ENCODE measurements at places on chromosomes 5 and 9.
A peak's percentile ranks its signal among the peaks of the same experiment; 100 is the strongest.

GRCh38 chr9:137191691-137192447 lies 3.4 kb downstream of the SSNA1 start:
- no peaks in the 10 kb centered on the region for H3K27me3 ChIP-seq
- no peak overlapping the region for H3K4me3 ChIP-seq
- DNase-seq: no peak
- H3K27ac ChIP-seq: no peak overlapping the region
- H3K36me3 ChIP-seq: peaks cover 6% of the 10 kb centered on the region
- H3K4me1 ChIP-seq: peaks cover 22% of the 10 kb centered on the region

- H3K4me1 ChIP-seq: peaks cover 2% of the 10 kb centered on the region
- DNase-seq: no peak
- H3K4me3 ChIP-seq: no peak overlapping the region
- H3K36me3 ChIP-seq: no peaks in the 10 kb centered on the region
Measured at GRCh38 chr5:65831276-65831675, 95.1 kb upstream of the ERBIN start.

GRCh38 chr5:58763390-58763789 lies 180.5 kb downstream of the RAB3C start:
- DNase-seq: no peak
- no peak overlapping the region for H3K27ac ChIP-seq
- no peaks in the 10 kb centered on the region for H3K36me3 ChIP-seq

- no peak for DNase-seq
- no peak overlapping the region for H3K4me3 ChIP-seq
Measured at GRCh38 chr9:94808926-94809700, 82.6 kb downstream of the AOPEP start.

- no peak overlapping the region for H3K27ac ChIP-seq
- H3K36me3 ChIP-seq: no peaks in the 10 kb centered on the region
- H3K4me1 ChIP-seq: no peaks in the 10 kb centered on the region
- no peaks in the 10 kb centered on the region for H3K27me3 ChIP-seq
- no peak overlapping the region for H3K4me3 ChIP-seq
Measured at GRCh38 chr9:79012561-79012960, 559.2 kb upstream of the TLE4 start.

DNA sequence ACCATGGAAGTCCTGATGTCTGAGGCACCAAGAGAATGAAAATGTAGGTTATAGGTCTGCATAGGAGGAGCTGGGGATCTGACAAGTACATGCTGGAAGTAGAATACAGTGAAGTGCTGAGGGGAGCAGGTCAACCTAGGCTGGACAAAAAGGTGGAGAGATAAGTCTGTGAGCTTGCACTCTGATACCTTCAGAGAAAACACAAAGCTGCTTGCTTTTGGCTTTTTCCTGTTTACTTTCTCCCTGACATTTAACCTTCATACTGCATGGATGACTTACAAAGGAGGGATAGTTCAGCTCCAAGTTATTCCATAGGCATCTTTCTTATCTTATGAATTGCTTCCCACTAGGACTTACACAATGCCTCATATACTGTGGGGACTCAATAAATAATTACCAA lies 256.7 kb upstream of the NREP start:
- DNase-seq: no peak
- no peak overlapping the region for H3K4me3 ChIP-seq
- H3K36me3 ChIP-seq: no peaks in the 10 kb centered on the region

DNA sequence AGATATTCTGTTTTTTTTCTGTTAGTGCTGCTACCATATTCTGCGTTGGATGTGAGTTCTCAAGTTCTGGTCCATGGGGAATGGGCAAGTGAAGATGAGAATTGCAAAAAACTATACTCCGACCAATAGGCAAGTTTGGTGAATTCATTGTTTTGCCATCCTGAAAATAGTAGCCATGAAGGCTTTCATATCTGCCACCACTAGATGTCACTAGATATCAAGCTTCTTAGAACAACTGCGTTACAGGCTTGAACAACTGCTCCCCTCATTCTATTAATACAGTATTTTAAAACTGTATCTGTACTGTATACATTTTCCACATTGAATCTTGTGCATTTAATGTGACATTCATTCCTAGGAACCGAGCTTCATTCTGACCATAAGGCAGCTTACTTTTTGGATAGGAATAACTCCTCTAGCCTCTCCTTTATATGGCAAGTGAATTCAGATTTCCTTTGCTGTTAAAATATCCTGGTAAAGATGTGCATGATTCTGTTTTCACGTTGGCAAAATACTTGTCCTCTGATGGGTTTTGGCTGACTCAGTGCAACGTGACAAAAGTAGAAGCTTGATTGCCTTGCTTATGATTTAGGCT lies 163.6 kb downstream of the SREK1 start:
- no peaks in the 10 kb centered on the region for H3K36me3 ChIP-seq
- H3K27me3 ChIP-seq: peaks cover 5% of the 10 kb centered on the region
- no peak for DNase-seq
- no peaks in the 10 kb centered on the region for H3K4me1 ChIP-seq
- H3K27ac ChIP-seq: no peak overlapping the region

- H3K27ac ChIP-seq: no peak overlapping the region
- no peaks in the 10 kb centered on the region for H3K4me1 ChIP-seq
- H3K36me3 ChIP-seq: no peaks in the 10 kb centered on the region
- no peak for DNase-seq
- H3K27me3 ChIP-seq: peaks cover 37% of the 10 kb centered on the region
- no peak overlapping the region for H3K4me3 ChIP-seq
Measured at GRCh38 chr9:93182572-93182971, 1.4 kb upstream of the WNK2 start.

- H3K27ac ChIP-seq: no peak overlapping the region
- no peaks in the 10 kb centered on the region for H3K4me1 ChIP-seq
- no peaks in the 10 kb centered on the region for H3K36me3 ChIP-seq
- peak; percentile 52 for DNase-seq
- no peaks in the 10 kb centered on the region for H3K27me3 ChIP-seq
Measured at GRCh38 chr9:34430843-34431437, 27.4 kb downstream of the FAM219A start.

DNA sequence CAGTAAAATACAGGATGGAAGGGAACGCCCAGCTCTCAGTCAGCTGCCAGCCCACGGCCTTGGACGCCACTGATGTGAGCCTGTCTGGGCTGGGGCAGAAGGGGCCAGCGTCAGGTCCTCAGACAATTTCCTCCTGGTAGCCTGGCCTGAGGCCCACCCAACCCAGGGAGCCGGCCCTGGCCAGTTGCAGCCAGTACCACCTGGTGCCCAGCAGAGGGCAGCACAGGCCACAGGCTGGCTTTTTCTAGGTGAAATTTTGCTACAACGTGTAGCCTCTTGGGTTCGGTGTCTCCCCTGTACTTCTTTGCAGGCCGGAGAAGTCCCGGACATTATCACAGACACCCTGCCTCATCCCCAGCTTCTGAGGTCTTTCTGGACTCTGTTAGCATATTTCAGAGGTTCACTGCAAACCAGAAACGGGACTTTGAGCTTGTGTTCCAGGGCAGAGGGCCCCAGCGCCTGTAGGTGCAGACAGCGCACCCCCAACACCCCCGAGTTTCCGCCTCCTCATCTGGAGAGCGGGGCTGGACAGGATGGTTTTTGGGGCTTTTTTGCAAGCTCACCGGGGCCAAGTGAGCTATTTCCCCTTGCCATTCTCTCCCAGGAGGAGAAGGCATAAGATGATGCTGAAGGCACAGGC lies 45.9 kb upstream of the KCNMB1 start:
- no peaks in the 10 kb centered on the region for H3K36me3 ChIP-seq
- peak; percentile 75 for DNase-seq
- no peaks in the 10 kb centered on the region for H3K4me1 ChIP-seq
- no peak overlapping the region for H3K4me3 ChIP-seq
- H3K27me3 ChIP-seq: no peaks in the 10 kb centered on the region

DNA sequence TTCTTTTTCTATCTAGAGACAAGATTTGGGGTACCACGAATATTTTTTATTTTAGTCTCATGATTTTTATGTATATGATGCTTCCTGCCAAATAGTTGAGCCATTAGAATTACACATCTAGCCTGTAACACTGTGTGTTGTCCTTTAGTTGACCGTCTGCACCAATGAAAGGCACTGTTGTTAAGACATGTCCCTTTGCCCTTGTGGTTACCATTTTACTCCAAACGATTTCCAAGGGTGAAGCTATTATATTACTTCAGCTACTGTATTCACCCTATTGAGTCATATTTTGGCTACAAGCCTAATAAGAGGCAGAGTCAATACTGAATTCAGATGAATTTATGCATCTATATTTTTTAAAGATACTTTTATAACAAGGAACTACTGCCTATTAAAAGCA lies 207.6 kb downstream of the CETN3 start:
- no peak overlapping the region for H3K27ac ChIP-seq
- H3K27me3 ChIP-seq: no peaks in the 10 kb centered on the region
- H3K36me3 ChIP-seq: no peaks in the 10 kb centered on the region
- no peak for DNase-seq
- no peaks in the 10 kb centered on the region for H3K4me1 ChIP-seq

GRCh38 chr9:129811967-129812363 lies 9.0 kb downstream of the TOR1B start:
- H3K4me1 ChIP-seq: peaks cover 6% of the 10 kb centered on the region
- H3K36me3 ChIP-seq: peaks cover 54% of the 10 kb centered on the region
- no peak overlapping the region for H3K4me3 ChIP-seq
- no peak for DNase-seq
- peak overlapping the region; percentile 51 for H3K27ac ChIP-seq

DNA sequence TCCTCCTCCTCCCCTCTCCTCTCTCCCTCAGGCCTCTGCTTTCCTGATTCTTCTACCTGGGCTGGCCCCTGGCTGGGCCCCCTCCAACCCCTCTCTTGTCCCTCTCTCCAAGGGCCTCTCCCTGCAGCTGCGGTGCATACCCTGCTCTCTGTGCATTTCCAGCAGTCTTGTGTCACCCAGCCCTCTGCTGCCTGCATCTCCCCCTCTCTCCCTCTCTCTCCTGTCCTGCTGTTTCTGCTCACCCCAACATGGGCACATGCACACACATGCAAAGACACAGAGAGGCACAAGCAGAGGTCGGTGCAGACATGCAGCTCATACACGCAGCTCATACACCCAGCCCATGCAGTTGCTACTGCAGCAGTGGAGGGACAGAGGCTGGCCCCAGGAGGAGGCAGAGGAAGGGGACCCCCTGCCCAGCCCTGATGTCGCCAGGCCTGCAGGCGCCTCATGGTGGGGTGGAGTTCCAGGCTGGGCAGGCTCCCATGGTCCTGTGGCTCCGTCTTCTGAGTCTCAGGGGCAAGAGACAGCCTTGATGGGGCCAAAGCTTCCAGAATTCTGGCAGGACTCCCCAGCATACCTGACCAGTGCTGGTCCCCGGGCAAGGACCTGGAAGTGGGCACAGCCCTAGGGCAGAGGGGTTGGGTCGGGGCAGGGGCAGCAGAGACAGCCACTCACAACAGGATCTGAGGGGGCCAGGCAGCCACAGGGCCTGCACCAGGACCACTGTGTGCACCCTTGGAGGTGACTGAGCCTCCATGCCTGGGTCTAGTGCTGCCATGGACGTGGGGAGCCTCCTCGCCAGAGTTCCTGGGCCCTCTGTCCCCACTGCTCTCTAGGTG lies 216.9 kb downstream of the C9orf50 start:
- no peak overlapping the region for H3K4me3 ChIP-seq
- no peak for DNase-seq
- peaks cover 3% of the 10 kb centered on the region for H3K4me1 ChIP-seq
- H3K27me3 ChIP-seq: no peaks in the 10 kb centered on the region
- no peaks in the 10 kb centered on the region for H3K36me3 ChIP-seq
- H3K27ac ChIP-seq: no peak overlapping the region

- H3K4me3 ChIP-seq: peak overlapping the region; percentile 41
- H3K4me1 ChIP-seq: peaks cover 8% of the 10 kb centered on the region
- H3K27me3 ChIP-seq: peaks cover 5% of the 10 kb centered on the region
- peak; percentile 67 for DNase-seq
Measured at GRCh38 chr5:120457839-120458507, 6.1 kb upstream of the PRR16 start.

DNA sequence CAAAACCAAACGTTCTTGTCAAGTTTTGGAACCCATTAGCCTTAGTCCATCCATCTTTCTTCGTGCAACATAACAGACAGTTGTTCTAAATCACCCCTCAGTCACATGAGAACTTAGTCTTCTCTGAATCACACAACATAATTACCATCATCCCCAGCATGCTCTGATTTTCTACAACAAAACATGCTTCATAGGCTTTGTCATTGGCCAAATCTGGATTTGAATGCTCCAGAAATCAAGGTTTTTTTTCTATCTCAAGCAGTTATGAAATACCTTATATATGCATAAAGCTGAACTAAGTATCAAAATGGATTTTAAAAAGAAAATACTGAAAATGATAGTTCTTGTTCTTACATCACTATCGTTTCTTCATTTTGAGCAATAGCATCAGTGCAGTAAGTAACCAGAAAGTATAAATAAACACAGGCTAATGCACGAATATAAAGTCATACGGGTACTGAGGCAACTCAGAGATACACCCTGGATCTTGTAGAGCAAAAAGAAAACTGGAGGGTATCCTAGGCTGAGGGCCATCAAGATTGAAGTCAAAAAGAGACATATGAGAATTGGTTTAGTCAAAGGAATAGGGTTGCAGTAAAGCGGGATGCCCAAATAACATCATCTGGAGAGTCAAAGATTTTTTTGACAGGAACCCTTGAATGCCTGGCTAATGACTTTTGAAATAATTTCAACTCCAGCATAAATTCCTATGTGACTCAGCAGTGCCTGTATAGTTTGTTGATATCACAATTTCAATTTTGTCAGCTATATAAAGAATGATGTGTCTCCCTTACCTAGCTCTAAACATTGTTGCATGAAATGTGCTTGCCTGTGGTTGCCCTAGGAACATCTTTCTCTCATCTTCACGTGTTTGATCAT lies 164.7 kb downstream of the ADAMTSL1 start:
- H3K27ac ChIP-seq: no peak overlapping the region
- no peak for DNase-seq
- peaks cover 3% of the 10 kb centered on the region for H3K27me3 ChIP-seq
- no peaks in the 10 kb centered on the region for H3K36me3 ChIP-seq
- H3K4me1 ChIP-seq: no peaks in the 10 kb centered on the region

DNA sequence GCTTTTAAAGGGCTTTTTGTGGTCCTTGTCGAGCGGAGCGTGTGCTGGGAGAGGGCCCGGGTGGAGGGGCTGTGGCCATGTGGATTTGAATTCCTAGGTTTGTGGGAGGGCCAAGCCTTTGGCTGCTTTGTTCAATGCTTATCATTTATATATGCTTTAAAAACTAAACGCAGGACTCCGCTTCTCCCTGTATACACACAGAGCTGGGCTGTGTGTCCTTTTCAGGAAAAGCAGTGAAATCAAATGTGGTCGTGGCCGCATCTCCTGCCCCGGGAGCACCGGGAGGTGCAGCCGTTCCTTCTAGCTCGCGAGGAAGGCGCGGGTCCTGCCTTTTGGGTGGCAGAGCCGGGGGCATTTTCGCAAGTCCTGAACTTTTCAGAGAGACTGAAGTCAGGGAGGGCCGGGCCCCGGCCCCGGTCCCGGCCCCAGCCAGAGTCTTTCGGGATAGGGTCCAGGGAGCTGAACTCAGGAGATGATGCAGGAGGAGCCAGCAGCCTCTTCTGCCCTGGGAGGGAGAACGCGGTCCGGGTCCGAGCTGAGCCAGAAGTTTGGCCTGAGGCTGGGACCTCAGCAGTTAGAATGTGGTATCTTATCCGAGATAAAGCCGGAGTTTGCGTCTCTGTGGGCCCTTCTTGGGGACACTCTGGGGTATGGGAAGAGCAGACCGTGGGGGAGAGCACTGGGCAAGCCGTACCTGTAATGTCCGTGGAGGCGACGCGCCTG lies 158.8 kb downstream of the C9orf152 start:
- peaks cover 34% of the 10 kb centered on the region for H3K27me3 ChIP-seq
- peak; percentile 9 for DNase-seq
- H3K4me3 ChIP-seq: peak overlapping the region; percentile 76
- H3K4me1 ChIP-seq: peaks cover 26% of the 10 kb centered on the region
- no peak overlapping the region for H3K27ac ChIP-seq

- no peak overlapping the region for H3K4me3 ChIP-seq
- no peaks in the 10 kb centered on the region for H3K27me3 ChIP-seq
- no peak overlapping the region for H3K27ac ChIP-seq
Measured at GRCh38 chr5:179288809-179289185, 56.5 kb downstream of the ADAMTS2 start.
